ENCODE measurements at places on chromosomes 3 and 15.

DNA sequence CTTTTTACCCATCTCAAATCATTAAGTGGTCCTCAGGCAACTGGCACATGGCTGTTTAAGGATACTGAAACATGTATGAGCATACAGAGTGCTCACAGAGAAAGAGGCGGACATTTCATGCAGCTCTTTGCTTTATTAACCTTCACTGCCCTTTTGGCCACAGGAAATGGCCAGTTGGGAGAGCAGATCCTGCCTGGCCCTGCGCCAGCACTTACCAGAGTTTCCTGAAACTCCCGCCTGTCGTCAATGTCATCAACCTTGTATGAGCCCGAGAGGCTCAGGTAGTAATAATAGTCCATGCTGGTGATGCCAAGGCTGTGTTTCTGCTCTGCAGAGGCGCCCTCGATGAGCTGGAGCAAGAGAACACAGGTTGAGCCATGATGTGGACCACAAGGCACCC, 17.8 kb downstream of the LDHAL6B start:
- no peak for DNase-seq

DNA sequence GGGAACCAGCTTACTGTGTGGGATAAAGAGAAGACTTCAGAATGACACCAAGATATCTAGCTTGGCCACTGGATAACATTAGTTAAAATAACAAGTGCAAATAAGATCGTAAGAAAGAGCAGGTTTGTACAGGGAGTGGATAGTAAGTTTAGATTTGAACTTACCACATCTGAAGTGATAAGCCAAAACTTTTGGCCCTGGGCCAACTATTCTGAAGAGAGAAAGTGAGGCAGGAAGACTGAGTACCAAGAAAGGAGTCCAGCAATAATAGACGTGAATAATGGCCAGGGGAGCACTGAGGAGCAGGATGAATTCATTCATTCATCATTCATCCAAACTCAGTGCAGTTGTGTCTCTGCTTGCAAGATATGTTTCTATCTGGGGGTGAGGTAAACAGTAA, 122.9 kb downstream of the PDE8A start:
- DNase-seq = no peak

DNA sequence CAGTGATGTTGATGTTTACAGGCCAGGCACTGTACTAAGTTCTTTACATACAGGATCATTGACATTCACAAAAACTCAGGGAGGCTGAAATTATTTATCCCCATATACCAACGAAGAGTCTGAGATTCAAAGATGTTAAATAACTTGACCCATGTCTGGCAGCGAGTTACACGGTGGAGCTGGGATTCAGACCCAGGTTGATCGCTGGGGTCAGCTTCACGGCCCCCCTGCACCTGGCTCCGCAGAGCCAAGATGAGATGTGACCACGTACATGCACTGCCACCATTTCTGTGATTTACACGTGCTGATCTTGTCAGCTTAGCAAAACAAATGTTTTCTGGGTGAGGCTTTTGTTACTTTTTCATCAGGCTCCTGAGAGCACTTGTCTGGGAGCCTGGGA, 109.8 kb downstream of the EEFSEC start:
- DNase-seq = no peak

- no peak for DNase-seq
Measured at GRCh38 chr3:77825001-77825827, 785.3 kb downstream of the ROBO2 start.

DNA sequence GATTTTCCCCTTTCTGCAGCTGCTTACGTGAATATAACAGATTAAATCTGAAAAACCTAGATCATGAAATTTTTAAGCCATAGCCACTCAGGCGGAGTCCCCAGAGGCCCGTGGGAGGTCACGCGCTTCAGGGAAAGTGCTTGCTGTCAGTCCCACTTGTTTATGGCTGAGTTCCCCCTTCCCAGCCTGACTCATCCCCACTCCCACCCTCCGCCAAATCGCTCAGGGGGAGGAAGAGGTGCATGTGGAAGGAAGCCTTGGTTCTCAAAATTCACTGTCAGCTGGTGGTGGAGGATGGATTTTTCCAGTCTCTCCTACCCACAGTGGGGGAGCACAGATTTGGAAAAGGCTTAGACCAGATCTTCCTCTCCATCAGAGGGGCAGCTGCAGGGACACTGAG, 67.4 kb downstream of the CORO2B start:
- no peak for DNase-seq

- DNase-seq = no peak
Measured at GRCh38 chr3:138271189-138271794, 58.4 kb downstream of the NME9 start.

- no peak for DNase-seq
Measured at GRCh38 chr15:94277485-94277884, 46.1 kb downstream of the MCTP2 start.

GRCh38 chr3:73365756-73366397, 258.9 kb downstream of the PDZRN3 start:
- DNase-seq = no peak

DNA sequence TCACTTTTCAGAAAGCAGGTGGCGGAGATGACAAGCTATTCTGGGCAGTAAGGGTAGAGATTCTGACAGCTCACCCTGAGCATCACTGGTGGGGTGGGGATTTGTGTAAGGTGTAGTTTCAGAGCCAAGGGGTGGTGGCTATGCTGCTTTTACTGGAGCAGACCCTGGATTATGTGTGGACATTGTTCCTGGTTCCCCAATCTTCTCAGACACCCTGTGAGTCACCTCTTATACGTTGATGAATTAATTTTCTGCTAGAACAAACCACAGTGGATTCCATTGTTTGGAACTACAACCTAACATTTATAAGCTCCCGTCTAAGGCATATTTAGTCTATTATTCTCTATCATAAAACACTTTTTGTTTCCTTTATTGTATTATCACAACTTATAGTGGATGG, 169.5 kb upstream of the COL8A1 start:
- DNase-seq = no peak

DNA sequence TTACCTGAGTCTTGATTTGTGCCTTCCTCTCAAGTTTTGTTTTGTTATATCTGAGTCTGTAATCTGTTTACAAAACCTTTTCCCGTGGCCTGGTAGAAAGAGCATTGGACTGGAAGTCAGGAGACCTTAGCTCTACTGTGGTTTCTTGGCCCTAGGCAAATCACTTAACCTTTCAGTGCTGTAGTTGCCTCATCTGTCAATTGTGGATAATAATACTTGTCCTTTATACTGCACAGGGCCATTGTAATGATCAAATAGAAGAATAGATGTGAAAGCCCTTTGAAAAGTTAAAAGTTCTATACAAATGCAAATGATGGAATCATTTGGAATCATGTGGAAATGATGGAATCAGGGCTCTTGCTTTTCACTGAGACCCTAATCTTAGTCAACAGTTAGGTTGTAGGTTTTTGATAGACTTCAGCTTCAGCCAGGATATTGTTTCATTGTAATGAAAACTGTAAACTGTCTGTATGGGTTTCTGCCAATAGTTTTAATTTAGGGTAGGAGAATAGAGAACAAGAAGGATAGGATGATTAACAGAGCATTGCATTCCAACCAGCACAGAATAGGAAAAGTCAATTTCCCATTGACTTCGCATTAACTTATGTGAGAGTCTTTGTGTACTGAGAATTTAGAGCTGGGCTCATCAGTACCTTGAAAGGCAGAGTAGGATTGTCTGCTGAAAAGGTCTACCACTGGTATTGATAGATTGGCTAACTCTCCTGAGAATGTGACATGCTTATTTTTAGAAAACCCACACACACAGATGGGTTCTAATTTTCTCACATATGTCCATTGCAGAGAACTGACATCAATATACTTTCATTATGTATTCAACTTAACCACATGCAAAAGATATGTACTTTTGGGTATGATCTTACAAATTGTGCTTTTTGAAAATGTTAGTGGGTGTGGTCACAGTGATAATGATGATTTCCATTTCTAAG, 21.8 kb downstream of the MAP2K5 start:
- no peak for DNase-seq

Measured in nucleus accumbens (tissue), 56 donors.